Anterior cingulate cortex (tissue), 58 donors: ENCODE measurements at places on chromosomes 13 and 19.

DNA sequence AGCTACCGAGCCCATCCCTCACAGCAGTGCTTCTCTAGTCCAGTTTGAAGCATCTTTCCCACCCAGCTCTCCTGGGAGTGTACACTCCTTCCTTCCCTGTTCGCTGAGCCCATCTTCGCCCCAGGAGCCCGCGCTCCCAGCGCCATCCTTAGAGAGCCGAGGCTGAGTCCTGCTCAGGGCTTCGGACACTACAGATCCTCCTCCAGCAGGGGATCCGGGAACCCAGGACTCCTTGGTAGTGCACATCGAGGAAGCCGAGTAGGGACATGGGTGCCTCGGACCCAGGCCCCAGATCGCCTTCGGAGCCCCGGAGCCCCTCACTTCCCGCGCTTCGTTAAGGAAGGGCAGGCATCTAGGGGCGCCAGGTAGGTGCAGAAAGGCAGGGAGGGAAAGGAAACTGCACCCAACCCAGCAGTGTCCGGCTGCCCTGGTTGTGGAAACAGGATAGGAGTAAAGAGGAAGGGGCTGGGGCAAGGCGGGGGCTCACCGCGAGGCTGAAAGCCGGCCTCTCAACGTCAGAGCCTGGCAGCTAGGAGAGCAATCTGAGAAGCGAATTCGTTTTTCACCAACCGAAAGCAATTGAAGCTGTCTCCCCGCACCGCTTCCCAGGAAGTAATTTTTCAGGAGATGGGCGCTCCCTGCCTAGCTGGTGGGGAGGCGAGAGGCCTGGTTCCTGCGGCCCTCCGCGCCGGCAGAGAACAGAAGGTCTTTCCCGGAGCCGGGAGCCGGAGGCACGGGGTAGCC, 1.0 kb downstream of the PDX1 start:
- no peak for DNase-seq

DNA sequence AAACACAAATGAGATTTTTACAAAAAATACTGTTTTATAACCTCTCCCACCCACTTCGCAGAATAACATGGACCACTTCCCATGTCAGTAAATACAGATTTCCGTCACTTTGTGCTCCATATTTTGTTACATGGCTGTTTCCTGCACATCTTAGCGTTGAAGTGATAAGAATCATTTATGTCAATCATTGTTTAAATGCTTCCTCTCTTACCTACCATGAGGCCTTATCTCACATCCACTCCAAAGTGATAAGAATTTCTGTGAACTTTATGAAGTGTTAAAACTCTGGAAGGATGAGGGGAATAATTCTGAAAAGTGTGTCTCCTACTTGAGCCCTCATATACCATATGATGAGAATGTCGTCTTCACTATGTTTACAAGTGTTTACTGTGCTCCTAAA, 36.6 kb upstream of the IL17D start:
- no peak for DNase-seq

- no peak for DNase-seq
Observed at GRCh38 chr13:44165221-44165888, 208.3 kb upstream of the SERP2 start.

DNA sequence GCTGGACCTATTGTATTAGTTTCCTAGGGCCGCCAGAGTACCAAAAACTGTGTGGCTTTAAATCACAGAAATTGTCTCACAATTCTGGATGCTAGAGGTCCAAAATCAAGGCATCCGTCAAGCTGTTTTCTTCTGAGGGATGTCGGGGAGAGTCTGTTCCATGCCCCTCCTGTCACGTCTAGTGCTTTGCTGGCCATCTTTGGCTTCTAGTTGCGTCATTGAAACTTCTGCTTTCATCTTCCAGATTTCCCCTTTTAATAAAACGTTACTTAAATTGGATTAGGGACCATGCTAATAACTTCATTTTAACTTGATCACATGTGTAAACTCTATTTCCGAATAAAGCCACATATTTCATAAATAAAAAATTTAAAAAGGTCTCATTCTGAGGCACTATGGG, 47.5 kb downstream of the TRPM4 start:
- no peak for DNase-seq

DNA sequence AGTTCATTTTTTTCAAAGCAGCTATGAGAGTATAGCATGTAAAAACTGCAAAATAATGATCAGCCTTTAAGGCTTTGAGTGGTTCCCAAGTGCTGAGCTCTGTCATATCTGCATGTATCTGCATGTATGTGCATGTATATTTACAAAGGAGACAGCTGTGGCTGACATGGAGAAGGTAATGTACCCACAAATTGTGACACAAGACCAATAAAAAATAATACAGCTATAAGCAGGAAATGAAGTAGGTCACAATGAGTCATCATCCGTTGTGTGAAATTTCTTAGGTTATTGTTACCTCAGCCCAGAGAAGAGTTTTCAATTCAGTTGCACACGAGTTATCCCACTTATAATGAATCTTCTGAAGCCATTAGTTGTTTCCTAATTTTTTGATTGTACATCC, 60.9 kb upstream of the MED4 start:
- DNase-seq = no peak

DNA sequence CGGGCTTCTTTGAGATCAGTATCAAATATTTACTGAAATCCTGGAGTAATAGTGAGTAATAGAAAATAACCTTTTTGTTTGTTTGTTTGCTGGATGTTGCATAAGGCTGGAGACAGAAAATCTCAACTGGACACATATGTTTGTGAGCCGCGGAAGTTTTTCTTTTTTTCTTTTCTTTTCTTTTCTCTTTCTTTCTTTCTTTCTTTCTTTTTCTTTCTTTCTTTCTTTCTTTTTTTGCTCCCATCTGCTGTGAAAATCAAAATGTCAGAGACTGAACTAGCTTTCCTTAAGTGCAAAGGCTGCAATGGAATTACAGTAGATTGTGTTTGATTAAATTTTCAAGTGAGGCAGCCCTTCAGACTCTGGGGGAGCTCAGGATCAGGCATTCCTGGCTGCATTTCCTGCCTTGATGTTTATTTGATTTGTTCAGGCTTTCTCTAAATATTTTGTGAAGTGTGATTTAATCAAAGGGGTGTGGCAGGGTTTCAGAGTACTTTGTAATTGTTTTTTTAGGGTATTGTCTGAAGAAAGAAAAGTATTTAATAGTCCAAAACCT, 319 bp downstream of the FRY start:
- no peak for DNase-seq

GRCh38 chr19:5952193-5953029, 25.5 kb downstream of the RANBP3 start:
- no peak for DNase-seq

DNA sequence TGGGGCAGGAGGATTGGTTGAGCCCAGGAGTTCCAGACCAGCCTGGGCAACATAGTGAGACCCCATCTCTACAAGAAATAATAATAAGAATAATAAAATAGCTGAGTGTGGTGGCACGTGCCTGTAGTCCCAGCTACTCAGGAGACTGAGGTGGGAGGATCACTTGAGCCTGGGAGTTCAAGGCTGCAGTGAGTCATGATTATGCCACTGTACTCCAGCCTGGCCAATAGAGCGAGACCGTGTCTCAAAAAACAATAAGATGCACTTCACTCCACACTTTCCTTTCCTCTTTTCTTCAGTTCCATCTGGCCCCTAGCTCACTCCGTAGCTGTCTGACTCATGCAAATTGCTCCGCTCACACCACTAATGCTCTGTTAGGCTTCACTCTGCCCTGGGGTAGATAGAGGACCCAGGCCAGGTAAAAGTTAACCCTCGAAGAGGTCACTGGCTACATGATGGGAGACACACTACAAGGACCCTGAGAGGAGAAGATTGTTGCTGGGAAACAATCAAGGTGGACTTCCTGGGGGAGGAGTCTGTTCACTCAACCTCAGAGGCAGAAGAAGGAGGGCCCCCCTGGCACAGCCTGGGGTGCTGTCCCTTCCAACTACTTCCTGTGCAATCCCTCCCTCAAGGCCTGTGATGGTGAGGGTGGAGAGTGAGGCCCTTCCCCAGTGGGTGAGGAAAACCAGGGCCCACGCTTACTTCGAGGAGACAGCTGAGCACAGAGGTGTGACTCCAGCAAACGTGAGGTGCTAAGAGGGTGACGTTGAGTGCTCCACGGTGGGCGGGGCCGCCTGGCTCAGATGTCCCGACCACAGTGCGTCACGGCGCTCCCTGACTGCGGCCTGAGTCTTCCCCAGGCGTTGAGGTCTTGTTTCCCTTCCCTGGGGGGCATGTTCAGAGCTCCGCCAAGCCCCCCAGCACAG, 8.8 kb upstream of the TNFSF9 start:
- DNase-seq = no peak

DNA sequence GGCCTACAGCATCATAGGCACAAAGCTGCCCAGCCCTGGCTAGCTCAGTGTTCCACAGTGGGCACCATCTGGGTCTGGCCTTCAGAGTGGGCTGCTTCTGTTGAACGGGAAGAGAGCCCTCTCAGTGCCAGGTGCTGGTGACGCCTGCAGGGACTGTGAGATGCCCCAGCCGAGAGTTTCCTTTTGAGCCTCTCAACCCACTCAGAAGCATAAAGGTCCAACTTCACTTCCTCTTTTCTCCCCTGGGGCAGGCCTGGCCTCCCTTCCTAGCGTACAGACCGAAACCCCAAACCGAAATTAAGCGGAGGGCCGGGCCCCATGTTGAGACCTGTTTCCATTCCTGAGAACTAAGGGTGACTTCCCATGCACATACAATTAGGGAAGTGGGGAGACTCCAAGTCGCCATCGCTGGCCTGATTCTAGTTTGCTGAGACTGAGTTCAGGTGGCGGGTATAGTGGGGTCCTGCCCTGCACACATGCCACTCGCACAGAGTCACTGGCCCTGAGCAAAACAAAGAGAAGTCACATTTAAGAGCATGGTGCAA, 6.9 kb downstream of the RAB8A start:
- DNase-seq = peak; percentile 9

DNA sequence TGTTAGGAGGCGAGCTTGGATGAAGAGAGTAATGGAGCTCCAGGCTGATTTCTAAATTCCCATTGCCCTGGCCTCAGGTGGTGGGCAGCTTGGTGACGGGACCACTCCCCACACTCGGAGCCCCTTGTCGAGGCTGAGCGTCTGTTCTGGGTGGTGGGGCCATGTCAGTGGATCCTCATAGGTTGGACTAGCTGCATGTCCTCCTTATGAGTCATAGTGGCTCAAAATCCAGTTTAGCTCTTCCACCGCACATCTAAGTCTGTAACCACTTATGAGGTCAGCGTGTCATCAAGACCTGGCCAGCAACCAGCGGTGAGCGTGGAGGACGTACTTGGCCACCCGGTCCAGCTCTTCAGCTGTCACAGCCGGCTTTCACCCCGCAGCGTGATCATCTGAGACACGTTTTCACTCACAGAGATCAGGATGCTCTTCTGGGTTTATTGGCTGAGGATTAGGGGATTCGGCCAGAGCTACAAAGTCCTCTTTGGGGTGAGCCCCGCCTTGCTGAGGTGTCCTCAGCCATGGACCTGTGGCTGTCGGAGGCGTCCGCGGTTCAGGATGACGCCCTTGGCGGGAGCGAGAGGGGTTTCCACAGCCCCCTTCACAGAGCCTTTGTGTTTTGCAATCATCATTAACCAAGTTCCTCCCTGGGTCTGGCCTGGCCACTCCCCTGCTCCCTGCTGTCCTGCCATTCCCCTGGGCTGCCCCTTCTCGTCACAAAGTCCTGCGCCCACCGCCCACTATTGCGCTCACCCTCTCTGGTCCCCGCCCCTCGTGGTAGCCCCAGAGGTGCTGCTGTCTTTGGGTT, 41.9 kb downstream of the ADPRHL1 start:
- DNase-seq = no peak

DNA sequence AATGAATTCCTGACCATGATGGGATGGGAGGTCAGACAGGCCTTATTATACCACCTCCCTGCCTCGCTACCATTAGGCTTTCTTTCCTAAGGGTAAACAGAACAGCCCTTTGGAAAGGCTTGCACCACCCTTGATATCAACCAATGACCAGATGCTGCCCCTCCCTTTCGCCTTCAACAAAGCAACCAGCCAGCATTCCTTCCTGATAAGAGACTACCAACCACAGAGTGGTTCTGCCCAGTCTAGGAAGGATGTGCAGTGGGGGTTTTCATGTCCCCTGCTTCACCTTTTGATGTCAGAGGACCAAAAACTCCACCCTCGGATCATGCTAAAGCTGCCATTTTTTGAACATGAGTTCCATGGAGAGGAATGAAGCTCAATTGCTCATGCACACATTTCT, 21.7 kb downstream of the TEX30 start:
- no peak for DNase-seq

GRCh38 chr13:38514575-38514974, 164.9 kb downstream of the UFM1 start:
- DNase-seq = no peak

- DNase-seq = no peak
Observed at GRCh38 chr19:2944403-2944774, 382 bp downstream of the ZNF77 start.

GRCh38 chr13:23690668-23691067, 120.5 kb downstream of the TNFRSF19 start:
- DNase-seq = no peak

GRCh38 chr13:48647625-48648024, 6.1 kb upstream of the CYSLTR2 start:
- no peak for DNase-seq

DNA sequence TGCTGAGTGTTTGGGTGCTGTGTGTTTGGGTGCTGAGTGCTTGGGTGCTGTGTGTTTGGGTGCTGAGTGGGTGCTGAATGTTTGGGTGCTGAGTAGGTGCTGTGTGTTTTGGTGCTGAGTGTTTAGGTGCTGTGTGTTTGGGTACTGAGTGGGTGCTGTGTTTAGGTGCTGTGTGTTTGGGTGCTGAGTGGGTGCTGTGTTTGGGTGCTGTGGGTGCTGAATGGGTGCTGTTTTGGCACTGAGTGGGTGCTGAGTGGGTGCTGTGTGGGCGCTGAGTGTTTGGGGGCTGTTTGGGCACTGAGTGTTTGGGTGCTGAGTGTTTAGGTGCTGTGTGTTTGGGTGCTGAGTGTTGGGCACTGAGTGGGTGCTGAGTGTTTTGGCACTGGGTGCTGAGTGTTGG, 48.5 kb upstream of the F7 start:
- no peak for DNase-seq

GRCh38 chr13:110012102-110012739, 225.8 kb upstream of the IRS2 start:
- DNase-seq = no peak

DNA sequence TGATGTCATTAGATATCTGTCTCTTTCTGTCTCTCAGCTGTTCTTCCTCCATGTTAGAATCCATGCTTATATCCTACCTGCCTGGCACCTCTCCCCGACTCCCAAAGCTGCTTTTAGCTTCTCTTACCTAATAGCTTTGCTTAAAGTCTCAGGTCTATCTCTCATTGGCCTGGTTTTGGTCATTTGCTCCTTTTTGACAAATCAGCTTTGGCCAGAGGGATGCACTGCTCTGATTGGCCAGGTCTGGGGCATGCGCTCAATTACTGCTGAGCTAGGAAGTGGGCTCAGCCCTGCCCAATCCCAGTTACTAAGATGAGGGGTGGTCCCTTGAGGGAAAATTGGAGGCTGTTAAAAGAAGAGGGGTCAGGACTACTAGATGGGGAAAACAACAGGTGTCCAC, 11.5 kb upstream of the CLASRP start:
- no peak for DNase-seq

DNA sequence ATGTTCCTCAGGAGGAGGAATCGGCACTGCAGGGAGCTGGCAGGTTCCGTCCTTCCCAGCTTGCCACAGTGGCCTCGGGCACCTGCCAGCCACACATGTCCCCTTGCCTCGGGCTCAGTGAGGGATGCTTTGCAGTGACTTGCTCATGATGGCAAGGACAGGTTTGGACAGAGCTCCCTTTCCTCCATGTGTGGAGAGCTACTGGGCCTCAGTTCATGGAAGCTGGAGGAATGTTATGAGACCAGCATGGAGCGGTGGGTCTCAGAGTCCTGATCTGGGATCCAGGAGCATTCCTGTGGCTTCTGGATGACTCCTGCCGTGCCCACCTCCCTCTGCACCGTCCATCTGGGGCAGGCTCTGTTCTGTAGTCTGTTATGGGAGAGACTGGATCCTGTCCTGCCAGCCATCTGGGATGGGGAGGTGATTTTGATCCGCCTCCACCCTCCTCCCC, 59.2 kb downstream of the SIPA1L3 start:
- DNase-seq = no peak
